Activated naive CD4-positive, alpha-beta T cell treated with Interleukin-2 at 50 U/mL for 16 hours (primary cell): ENCODE measurements at places on chromosomes 2 and 18.
A peak's percentile ranks its signal among the peaks of the same experiment; 100 is the strongest.

DNA sequence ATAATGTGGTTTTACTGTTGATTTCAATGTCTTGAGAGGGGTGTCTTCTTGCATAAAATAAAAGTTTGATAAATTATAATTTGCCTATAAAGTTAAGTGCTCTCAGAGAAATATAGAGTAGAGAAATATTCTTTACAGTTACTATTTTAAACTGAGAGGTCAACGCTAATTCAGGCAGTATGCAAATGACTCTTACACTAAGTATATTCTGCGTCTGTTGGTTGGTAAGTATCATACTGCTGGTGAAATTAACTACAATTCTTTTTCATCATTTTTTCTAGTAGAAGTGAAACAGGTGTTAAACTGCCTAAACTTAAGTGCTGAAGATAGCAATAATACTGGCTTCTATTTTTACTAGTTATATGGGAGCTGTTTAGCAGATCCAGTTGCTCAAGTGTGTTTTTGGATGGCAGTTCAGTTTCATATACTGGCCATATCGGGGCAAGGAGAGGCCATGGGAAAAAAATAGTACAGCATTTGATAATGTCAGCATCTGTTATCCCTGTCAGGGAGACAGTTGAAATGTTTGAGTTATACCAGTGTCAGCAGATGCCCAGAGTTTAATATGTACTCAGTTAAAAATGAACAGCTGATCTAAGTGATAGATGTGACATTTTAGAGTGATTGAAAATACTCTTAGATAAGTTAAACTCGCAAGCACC is 86.2 kb downstream of the MIB1 start:
- no peak for DNase-seq

DNA sequence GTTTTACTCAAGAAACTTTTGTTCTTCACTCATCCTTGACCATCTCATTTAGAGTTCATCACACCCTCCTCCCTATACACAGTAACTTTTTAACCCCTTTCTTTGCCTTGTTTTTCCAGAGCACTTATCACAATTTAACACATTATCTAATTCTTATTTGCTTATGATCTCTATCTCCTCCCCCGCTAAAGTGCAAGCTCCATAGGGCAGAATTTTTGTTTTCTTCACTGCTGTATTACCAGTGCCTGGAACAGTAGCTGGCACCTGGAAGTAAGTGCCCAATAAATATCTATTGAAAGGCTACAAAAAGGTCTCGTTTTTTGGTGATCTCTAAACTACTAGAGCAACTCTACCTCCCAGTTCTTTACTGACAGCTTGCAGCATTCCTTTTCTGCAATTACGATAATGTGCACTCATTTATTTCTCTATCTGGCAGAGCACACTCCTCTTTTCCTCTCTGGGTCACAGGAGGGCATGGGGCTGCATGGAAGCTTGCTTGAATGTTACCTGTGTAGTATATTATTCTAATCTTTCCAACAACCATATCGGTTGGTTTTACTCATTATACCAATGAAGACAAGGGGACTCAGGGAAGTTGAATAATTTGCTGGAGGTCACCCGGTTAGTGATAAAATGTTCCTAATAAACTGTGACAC is 57.4 kb upstream of the CHST9 start:
- no peak for DNase-seq

DNA sequence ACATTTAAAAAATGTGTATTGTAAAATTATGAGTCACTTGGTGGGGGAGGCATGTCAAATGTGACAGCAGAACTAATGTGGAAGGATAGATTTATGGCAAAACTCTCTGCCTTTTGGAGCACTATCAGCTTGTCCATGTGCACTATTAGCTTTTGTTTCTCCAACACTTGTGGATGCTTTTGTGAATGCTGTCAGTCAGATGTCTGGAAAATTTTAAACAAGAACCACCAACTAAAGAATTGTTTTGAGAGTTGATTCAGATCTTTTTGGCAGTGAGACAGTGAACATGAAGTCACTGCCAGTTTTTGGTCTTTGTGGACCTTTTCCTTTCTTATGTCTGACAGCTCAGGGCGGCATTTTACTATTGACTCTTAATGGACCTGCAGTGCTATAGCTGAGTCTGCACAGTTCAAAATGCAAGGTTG is 72.4 kb downstream of the KIAA1328 start:
- no peak for DNase-seq

GRCh38 chr2:3324404-3325281 is 53.0 kb downstream of the EIPR1 start:
- no peak for DNase-seq

DNA sequence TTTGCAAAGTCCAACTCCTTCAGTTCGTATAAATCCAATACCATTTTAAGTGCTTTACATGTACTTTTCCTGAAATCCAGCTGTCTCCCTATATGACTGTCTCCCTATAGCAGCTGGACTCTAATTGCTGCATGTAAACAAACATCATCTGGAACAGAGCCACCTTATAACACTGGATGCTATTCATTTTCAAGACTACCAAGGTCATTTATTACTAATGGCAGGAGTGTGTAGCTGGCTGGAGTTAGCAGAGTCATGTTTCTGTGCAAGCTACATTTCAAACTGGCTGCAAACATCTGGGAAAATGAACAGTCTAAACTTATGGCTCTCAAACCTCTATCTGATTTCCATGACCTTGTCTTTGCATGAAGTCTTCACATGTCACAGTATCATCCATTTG is 575.2 kb downstream of the PIK3C3 start:
- no peak for DNase-seq

DNA sequence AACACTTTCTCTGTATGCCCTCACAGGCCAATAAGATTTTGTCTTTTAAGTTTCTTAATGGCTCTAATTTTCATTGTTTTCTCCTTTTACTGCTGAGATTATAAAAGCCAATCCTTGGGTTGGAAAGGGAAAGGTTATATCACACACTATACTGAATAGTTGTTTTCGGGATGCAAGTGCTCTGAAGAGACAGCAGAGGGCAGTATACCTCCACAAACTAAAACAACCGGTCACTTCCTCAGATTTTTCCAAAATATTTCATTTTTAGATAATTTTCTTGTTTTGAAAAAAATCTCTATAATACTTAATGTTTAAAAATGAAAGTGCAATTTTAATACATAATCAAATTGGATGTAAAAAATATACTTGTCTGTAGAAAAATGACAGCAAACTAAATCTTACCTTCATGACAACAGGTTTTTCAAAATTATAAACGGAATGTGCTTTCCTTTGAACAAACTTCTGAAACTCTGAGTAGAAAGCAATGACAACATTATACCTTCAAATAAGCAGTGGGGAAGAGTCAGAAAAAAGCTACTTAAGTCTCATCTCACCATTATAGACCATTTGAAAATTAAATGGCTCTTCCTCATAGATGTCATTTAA is 82.7 kb downstream of the ORC4 start:
- no peak for DNase-seq

DNA sequence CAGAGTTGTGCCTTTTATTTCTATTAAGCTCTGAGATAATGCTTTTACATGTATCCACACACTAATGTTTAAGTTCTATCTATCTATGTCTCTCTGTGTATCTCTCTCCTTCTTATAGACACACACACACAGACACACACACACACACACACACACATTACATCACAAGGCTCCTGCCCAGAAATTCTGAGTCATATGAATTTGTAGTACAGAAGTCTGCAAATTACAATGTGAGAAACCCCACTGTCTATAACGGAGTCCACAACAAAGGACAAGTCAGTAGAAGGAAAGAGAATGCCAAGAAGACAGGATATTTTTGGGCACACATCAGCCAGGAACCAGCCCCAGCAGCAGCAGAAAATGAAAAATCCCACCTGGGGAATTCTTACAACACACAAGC is 142.4 kb downstream of the EN1 start:
- no peak for DNase-seq

DNA sequence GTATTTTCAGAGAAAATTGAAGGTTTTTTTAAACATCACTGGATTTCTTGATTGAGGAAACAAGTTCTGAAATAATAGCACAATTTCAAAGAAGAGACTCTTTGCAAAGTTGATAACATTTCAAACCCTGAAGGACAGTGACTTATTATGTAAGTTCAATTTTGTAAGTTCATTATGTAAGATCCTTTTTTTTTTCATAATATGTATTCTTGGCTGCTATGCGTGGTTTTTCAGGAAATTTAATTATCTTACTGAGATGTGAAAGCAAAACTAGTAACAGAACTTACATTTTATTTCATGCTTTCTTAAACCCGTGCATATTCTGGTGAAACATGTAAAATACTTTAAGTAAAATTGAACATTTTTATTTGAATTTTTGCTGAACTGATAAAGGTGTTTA is 65.4 kb downstream of the RIF1 start:
- no peak for DNase-seq

DNA sequence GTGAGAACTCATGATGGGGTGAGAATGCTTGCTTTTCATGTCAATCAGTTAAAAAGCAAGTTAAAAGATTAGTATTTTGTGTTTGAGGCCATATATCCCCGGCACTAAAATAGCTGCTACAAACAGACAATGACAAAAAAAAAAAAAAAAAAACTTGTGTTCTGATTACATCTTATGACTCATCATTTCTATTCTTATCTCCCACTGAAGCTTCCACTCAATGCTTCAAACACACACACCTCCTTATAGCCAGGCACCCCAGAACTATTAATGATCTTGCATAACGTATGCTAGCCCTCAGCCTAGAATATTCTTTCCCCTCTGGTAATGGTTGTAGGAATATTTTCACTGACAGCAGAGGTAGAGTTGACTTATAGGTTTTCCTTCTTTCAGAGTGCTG is 778.3 kb downstream of the TRIB2 start:
- DNase-seq: no peak

DNA sequence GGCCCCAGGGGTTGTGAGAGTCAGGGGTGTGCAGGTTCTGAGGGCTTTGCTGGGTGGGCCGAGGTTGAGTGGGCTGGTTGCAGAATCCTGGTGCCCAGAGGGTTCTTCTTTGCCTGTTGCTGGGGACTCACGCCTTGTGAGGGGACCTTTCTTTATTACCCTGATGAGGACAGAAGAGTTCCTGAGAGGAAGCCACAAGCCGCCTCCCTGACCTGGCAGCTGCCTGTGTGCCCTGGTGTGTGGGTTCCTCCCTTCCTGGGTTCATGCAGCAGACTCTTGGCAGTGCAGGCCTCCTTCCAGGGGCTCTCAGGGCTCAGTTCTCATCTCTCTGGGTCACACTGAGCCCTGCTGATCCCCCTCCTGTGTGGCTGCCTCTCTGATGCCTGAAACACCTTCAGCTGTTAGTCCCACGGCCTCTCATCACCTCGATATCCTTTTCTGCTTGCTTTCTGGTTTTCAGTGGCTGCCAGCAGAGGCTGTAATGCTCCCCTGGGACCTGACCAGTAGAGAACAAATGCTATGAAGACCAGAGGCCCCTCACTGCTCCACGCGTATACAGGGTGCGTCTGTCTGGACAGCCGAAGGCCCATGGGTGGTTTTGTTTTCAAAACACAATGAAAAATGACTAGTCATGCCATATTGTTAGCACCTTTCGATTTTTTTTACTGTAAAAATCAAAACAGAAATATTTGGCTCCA is 191.3 kb downstream of the AGAP1 start:
- DNase-seq: no peak

DNA sequence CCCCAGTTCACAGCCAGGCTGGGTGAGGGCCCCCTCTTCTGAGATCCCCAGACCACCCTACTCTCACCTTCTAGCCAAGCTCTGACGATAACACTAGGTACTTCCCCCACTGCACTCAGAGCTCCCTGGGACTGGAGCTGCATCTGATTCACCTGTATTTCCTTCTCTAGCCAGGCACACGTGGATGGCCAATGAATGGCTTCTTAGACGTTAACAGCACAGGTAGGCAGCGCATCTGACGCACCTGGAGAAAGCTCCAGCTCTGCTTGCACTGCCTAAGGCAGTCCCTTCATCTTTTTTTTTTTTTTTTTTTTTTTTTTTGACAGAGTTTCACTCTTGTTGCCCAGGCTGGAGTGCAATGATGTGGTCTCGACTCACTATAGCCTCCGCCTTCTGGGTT is 48.1 kb downstream of the GALNT14 start:
- no peak for DNase-seq

DNA sequence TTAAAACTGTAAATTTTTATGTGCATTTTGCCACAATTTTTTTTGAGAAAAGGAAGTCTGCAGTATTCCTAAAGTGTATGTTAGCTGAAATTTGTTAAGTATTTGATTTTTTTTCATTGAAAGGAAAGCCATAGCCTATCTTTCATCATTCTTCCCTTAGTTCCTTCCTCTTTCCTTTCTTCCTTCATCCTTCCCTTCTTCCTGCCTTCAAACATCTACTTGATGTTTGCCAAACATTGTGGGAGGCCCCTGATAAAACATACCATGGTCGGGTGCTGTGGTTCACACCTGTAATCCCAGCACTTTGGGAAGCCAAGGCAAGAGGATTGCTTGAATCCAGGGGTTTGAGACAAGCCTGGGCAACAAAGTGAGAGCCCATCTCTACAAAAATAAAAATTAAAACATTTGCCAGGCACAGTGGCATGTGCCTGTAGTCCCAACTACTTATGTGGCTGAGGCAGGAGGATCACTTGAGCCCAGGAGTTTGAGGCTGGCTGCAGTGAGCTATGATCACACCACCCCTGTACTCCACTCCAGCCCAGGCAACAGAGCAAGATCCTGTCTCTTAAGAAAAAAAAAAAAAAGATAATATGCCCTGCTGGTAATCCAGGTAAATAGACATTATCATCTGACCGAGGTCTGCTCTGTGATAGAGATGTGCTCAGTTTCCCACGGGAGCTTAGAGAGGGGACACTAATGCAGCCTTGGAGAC is 278.4 kb upstream of the STON1 start:
- DNase-seq: no peak

DNA sequence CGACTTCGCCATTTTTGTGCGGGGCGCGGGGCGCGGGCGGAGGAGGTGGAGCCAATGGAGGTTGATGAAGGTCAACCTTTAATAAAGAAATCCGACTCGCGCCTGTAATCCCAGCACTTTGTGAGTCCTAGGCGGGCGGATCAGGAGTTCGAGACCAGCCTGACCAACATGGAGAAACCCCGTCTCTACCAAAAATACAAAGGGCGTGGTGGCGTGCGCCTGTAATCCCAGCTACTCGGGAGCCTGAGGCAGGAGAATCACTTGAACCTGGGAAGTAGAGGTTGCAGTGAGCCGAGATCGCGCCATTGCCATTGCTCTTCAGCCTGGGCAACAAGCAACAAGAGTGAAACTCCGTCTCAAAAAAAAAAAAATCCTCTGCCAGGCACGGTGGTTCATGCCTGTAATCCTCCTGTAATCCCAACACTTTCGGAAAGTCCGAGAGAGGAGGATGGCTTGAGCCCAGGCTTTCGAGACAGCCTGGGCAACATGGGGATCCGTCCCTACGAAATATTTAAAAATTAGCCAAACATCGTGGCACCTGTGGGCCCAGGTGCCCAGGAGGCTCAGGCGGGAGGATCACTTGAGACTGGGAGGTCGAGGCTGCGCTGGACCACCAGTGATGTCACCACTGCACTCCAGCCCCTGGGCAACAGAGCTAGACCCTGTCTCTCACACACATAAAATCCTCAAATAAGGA is 493 bp upstream of the PREB start:
- DNase-seq: no peak

GRCh38 chr2:231483398-231484329 is 19.4 kb upstream of the NCL start:
- peak; percentile 42 for DNase-seq

GRCh38 chr2:9675415-9676351 is 44.9 kb upstream of the YWHAQ start:
- no peak for DNase-seq

GRCh38 chr2:219643788-219644398 is 16.5 kb downstream of the SLC4A3 start:
- DNase-seq: no peak

GRCh38 chr2:23718931-23719700 is 207.8 kb downstream of the ATAD2B start:
- DNase-seq: no peak

- DNase-seq: no peak
Measured at GRCh38 chr2:233389601-233390125, 35.4 kb downstream of the DGKD start.
